DMS153 (cell line): ENCODE measurements at places on chromosomes 13 and 19.

- no peak for DNase-seq
Observed at GRCh38 chr19:18397242-18398202, at the start of gene LRRC25. LRRC25 (minus strand) TSS chr19:18397622; CDS start chr19:18396963, 659 bp downstream.

DNA sequence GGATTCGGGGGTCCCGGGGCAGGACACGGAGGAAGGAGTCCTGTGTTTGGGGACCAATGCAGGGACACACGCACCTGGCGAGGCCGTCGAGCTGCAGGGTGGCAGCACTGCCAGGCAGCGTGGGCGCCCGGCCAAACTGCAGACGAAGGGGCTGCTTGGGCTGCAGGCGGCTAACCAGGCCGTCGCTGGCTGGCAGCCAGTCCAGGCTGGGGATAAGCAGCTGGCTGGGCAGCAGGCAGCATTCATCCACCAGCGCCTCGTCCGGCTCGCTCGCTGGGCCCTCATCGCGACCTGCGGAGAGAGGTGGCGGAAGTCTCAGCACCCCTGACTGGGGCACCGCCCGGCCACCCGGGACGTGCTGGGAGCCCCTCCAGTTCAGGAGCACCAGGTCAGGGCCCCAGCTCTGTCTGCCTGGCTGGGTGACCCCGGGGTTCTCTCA lies 11.5 kb downstream of the CFD start:
- DNase-seq = peak; percentile 16

GRCh38 chr13:33782631-33783030 lies 35.3 kb upstream of the RFC3 start:
- no peak for DNase-seq

DNA sequence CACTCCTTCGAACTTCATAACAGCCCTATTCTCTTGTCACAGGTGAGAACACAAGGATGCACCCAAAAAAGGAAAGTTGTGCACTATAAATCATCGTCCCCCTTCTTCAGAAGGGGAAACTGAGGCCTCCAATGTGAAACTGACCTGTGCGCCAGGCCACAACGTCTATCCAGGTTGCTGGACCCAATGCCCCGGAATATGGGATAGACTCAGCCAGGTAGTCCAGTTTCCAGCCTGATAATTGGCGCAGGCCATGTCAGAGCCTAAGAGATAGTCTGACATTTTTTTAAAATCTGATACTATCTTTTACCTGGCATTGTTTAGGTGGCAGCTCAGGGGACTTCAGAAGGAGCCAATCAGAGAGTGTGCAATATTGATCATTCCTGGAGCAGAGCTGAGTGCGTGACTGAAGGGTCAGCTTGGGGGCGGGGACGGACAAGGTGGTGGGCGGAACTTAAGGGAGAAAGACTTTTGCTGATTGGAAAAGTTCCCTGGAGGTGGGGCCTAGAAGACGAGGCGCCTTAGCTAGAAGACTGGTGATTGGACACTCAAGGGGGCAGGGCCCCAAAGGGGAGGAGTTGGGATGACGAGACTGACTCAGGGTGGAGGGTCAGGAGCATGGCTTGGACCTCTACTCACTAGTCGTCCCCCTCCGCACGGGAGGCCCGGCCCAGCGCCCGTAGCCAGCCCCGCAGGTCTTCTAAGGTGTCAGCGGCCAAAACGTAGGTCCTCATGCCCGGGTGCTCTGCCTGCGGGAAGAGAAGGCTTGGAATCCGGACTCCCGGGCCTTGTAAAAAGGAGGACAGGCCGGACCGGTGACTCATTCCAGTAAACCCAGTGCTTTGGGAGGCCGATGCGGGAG lies 8.5 kb downstream of the PLEKHA4 start:
- DNase-seq = no peak

- DNase-seq = no peak
Observed at GRCh38 chr13:86846501-86846900, 824.7 kb upstream of the SLITRK5 start.

- no peak for DNase-seq
Observed at GRCh38 chr19:11736696-11737095, 2.0 kb downstream of the ZNF823 start.

GRCh38 chr19:49973987-49974386 lies 13.0 kb upstream of the SIGLEC11 start:
- DNase-seq = no peak

DNA sequence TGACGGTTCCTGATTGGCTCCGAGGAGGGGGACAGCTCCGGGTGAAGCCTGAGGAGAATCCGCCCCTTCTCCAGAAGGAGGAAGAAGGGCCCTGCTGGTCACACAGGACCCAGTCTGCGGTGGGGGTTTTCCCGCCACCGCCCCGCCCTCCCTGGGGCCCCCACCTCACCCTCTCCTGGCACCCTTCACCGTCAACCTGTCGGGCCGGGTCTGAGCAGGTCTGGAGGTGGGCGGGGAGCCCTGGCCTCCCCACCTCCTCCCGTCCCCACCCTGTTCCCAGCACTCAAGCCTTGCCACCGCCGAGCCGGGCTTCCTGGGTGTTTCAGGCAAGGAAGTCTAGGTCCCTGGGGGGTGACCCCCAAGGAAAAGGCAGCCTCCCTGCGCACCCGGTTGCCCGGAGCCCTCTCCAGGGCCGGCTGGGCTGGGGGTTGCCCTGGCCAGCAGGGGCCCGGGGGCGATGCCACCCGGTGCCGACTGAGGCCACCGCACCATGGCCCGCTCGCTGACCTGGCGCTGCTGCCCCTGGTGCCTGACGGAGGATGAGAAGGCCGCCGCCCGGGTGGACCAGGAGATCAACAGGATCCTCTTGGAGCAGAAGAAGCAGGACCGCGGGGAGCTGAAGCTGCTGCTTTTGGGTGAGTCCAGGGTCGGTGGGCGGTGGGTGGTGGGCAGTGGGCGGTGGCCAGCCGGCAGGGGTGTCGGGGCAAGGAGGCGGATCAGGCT lies at the start of gene GNA15:
Gene GNA15 (plus strand): TSS at position 73 of the 723 bp plus-strand sequence. CDS start 418 bp downstream, at position 491.
- no peak for DNase-seq

DNA sequence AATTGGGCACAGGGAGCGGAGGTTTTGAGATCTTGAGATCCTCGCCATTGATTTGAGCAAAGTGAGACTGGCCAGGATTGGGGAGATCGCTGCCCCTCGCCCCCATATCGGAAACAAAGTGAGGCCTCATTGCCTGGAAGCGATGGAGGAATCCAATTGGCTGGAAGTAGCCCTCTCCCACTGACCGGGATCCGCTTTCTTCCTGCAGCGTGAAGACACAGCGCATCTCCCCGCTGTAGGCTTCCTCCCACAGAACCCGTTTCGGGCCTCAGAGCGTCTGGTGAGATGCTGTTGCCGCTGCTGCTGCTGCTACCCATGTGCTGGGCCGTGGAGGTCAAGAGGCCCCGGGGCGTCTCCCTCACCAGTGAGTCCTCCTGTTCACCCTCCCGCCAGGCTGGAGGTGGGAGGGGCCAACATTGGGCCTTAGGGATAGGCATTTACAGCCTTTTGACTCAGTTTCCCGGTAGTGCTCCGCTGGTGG lies 438 bp downstream of the PRKCSH start:
- no peak for DNase-seq

GRCh38 chr19:11014403-11014911 lies 53.6 kb downstream of the SMARCA4 start:
- DNase-seq = no peak
